PC-3 (cell line): ENCODE measurements at places on chromosomes 16 and 17. TPM values are rescaled to one million over a fixed set of nuclear protein-coding genes. Genes with fewer than 3 reads are reported as not detected.

Gene ICAM2
- total RNA-seq: not detected in 2 replicates

Gene GP2
- total RNA-seq: not detected in 2 replicates

Gene KRTAP9-4
- not detected in 2 replicates for total RNA-seq

Gene CDRT15
- not detected in 2 replicates for total RNA-seq

Gene LRRC46
- 0.44 and 1.2 TPM in 2 replicates for total RNA-seq

Gene TMEM114
- not detected in 2 replicates for total RNA-seq

Gene PYY
- total RNA-seq: not detected in 2 replicates

Gene OTOP3
- not detected in 2 replicates for total RNA-seq

Gene CXCL16
- total RNA-seq: 22.1 and 38.7 TPM in 2 replicates

DNA sequence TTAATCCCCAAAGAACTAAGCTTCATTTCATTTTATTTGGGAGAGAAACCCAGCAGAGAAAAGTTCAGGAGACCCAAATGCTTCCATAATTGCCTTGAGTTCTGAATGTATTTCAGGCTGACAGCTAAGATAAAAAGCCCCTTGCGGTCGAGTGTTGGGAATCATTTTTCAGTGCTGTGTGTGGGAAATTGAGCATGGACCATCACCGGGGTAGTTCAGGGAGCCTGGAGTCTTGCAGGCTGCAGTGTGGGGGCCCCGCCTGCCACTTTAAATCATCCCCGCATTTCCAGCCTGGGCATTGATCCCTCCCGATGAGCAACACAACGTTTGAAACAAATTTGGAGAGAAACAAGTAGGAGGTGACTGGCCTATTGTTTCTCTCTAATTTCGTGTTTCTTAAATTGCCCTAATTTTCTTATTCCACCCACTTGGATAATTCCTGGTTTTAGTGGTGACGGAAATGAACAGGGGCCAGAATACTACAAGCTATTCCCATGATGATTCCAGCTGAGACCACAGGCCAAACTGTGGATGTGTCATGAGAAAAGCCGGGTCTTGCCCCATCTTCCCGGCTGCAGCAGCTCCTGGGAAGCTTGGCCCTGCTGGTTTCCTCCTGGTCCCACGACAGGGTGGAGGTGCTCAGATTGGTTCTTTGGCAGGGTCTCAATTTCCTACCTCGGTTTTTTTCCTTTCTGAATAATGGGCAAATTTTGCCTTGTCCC lies 75.1 kb downstream of the FOXL1 start:
- DNase-seq: no peak

GRCh38 chr17:47995241-47995935 lies 24.5 kb downstream of the CDK5RAP3 start:
- no peak for DNase-seq

GRCh38 chr17:1360975-1361374 lies 39.0 kb downstream of the YWHAE start:
- no peak for DNase-seq

DNA sequence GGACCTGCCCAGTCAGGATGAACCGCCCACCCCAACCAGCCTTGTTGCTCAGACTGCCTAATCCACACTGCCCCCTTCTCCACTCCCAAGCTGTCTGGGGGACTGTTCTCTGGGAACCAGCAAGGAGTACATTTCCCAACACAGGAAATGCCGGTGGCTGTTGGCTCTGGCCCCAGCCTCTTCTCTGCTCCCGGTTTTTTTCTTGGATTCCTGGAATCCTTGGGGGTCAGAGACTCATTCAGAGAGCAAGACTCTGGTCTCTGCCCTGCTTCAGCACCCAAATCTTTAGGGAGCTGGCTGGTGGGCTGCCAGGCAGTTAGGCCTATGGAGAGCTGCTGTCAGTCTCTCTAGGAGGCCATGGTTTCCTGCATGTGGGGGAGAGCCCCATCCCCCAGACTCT lies 10.8 kb upstream of the MTMR4 start:
- no peak for DNase-seq

DNA sequence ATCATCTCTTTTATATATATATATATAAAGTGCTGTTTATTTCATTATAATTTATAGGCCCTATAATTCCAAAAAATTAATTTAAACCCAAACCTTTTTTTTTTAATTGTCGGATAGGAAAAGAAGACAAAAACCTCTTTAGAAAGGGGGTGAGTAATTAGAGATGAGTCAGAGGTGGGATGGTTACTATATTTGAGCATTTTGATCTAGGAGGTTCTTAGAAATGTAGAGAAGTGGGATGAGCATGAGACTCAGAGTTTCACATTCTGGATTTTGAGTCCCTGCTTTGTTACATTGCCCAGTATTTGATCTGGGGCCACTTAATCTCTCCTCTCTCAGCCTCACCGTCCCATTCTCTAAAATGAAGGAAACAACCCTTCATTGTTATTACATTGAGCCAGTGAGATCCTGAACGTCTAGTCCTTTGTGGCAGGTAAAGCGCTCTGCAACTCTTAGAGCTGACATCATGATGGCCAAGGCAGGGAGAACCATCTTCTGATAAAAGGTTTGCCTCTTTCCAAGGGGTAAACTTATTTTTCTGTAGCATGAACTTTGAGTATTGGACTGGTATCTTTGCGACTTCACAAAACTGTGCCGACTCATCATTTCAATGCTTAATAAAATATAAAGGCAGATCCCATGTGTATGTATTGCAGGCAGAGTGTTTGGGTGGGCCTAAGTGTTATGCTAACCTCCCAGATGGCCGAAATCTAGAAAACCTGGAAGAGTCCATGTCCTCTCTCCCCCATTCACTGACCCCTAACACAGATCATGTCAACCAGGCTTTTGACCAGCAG lies 21.3 kb downstream of the HS3ST3B1 start:
- DNase-seq: no peak

DNA sequence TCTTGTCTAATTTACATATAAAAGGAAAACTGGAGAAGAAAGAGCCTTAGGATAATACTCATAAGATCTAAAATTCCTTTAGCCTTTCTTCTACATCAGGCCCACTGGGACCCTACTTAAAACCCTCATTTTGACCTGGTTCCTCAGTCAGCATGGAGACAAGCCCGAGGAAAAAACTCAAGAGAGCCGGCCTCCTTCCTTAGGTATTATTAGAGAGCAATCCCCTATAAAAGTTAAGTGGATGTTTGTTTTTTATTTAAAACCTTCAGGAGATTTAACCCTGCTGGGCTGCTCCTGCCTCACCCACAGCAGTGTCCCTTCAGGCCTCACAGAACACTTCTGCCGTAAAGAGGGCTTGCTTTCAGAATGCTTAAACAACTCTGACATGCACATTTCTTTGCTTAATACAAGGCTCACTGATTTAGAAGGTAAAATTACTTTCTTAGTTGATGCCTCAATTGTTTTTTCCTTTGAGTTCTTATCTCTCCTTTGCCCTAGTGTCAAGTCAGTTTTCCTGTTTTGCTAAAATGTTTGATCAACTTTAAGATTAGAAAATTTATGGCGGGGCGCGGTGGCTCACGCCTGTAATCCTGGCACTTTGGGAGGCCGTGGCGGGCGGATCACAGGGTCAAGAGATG lies 145.6 kb upstream of the TBX2 start:
- no peak for DNase-seq

- DNase-seq: no peak
Measured at GRCh38 chr17:19294443-19294842, 57.3 kb downstream of the EPN2 start.

DNA sequence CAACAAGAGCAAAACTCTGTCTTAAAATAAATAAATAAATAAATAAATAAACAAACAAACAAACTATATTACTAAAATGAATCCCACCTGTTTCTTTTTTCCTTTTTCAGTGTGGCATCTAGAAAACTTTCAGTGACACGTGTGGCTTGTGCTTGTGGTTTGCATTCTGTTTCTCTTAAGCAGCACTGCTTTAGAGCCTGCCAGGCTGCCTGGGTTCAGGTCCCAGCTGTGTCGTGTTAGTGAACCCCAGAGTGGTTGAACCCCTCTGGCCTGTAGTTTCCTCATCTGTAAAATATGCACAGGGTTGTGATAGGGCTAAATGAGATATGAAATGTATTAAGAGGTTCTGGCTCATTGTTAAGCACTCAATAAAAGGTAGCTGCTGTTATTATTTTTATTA lies 12.1 kb upstream of the EPN3 start:
- no peak for DNase-seq

DNA sequence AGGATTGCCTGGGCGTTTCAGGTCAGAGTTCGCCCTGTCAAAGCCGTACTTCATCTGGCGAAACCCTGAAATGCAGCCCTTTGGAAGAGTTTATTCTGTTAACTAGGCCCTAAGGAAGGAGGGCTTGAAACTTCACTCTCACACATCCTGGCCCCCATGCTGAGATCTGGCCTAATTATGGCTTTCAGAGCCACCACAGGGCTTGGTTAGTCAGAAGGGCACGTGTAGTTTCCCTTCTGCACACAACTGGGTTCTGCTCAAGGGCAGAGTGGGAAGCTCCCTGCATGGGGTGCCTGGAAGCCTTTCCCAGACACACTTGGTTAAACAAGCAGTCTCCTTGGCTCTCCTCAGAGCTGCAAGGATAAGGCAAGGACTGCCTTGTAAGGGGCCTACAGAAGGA lies 397.3 kb downstream of the SHISA9 start:
- no peak for DNase-seq

- no peak for DNase-seq
Measured at GRCh38 chr16:88929091-88929445, 47.9 kb downstream of the CBFA2T3 start.

- DNase-seq: no peak
Measured at GRCh38 chr17:62673614-62674362, 46.3 kb downstream of the MRC2 start.

DNA sequence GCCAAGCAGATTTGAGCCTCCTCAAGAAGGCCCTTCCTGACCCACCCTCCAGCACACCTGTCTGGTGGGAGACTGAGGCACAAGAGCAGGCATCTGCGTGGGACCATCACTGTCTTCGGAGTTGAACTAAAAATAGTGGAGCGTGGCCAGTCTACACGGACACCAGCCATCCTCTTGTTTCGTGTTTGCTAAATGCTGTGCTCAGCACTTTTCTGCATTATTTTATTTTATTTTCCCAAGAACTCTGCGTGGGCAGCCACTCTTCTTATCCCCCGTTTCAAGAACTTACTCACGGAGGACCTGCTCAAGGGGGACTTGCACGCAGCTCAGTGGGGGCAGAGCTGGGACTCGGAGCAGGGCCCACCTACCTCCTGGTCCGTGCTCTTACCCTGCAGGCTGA lies 60.8 kb downstream of the SOCS3 start:
- DNase-seq: no peak

GRCh38 chr17:51890710-51891109 lies 267.8 kb downstream of the CA10 start:
- DNase-seq: no peak

DNA sequence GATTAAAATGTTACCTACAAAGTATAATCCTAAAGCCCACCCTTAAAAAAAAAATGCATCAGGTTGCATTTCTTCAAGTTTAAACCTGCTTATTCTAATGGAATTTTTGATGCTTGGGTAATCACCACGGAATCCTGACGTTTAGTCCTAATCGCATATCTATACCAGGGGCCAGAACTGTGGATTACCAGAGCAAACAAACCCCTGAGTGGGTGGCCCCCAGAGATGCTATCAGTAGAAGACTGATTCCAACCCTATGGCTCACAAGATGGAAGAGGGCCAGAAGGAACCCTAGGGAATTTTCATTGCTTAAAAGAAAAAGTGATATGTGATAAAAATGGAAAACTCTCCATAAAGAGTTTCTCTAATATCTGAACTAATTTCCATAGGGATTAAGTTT lies 152.2 kb upstream of the NOG start:
- peak; percentile 16 for DNase-seq

- peak; percentile 11 for DNase-seq
Measured at GRCh38 chr16:4317532-4318450, 1.9 kb downstream of the GLIS2 start.

DNA sequence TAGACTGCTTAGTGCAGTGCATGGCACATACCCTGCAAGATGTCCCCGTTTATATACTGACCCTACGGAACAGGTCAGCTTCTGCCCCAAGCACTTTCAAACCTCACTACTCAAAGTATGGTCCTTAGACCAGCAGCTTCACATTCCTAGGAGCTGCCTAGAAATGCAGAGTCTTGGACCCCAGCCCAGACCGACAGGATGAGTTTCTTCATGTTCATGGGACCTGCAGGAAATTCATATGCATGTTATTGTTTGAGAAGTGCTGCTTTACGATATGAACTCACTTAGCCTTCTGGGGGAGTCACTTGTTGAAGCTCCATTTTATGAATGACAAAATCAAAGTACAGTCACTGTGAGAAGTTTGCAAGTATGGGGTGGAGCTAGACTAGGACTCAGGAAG lies 82.6 kb downstream of the DYNLRB2 start:
- peak; percentile 27 for DNase-seq

GRCh38 chr16:86631444-86631843 lies 53.1 kb downstream of the FOXL1 start:
- DNase-seq: peak; percentile 85

GRCh38 chr16:48075398-48075797 lies 80.4 kb downstream of the ABCC12 start:
- peak; percentile 42 for DNase-seq

GRCh38 chr17:66541461-66542128 lies 239.2 kb downstream of the PRKCA start:
- peak; percentile 86 for DNase-seq

- DNase-seq: peak; percentile 50
Measured at GRCh38 chr17:76659928-76660655, 16.5 kb upstream of the ST6GALNAC1 start.

DNA sequence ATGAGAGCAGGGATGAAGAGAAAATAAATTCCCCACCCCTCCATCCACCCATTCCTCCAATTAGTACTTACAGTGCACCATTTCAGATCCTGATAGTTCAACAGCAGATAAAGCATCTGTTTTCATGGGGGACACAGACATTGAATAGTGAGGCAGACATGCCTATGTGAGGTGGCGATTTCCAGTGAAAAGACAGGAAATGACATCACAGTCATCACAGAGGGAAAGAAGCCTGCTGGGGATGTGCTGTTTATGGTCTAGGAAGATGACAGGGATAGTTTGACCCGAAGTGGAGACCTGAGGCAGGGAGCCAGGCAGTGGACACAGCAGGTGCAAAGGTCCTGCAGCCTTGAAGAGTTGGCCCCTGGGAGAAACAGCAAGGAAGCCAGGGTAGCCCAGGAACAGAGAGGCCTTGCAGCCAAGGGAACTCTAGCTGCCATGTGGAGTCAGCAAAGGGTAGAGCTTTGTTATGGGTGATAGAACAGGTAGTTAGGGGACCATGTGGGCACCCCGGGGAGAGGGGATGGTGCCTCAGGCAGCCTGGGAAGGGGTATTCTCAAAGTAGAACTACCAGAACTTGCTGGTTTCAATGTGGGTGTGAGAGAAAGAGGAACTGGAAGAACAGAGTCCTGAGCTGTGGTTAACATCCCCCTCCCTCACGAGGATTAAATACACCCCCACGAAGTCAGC lies 256.6 kb downstream of the CPPED1 start:
- no peak for DNase-seq

DNA sequence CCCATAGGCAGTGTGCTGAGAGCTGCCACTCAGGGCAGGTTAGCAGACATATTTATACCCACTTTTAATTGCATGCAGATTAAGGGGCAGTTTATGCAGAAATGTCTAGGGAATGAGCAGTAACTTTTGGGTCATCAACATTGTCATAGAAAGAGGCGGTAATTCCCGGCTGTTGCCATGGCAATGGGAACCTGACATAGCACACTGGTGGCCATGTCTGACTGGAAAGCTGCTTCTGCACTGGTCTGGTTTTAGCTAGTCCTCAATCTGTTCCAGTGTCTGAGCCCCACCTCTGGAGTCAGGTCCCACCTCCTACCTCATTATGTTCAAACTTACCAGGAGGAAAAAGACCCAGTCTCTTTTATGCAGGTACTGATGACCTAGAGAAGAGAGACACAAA lies 31.5 kb upstream of the TNRC6C start:
- no peak for DNase-seq

GRCh38 chr16:88116121-88116520 lies 164.9 kb downstream of the BANP start:
- DNase-seq: no peak

- no peak for DNase-seq
Measured at GRCh38 chr16:4968879-4969483, 10.9 kb downstream of the SEC14L5 start.
